Activated T-helper 1 cell treated with anti-CD3 and anti-CD28 coated beads, Interleukin-2, amount 50 U/mL, for 16 hours (primary cell): ENCODE measurements at places on chromosomes 6 and 20.

DNA sequence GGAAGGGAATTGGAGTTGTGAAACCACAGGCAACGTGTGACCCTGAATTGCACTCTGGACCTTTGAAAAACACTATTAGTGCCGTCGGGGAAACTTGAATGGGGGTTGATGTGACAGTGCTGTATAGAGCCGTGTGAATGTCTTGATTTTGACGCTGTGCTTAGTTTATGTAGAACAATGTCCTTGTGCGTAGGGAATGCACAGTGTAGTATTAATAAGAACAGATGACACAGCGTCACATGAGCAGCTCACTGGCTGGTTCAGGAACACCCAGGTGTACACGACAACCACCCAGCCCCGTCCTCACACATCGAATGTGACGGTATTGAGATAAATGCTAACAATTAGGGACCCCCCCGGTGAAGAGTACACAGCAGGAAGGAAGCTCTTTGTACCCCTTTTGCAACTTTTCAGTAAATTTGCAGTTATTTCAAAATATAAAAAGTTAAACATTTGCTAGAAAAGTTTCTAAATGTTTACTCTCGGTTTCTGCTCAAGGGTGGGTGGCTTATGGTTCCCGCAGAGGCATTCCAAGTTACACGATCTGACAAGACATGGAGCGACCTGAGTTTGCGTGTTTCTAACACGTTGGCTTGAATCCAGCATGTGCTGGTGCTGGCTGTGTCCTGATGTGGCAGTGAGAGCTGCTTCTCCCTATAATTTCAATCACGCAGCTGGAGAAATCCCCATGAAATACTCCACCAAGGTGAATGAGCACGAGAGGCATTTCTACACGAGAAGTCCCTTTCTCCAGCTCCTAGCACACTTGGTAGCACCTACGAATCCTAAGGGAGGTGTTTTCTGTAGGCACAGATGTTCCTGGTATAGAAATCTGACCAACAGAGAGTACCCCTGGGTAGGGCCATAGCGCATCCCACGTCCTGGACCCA, 208.0 kb upstream of the EXOC2 start:
- no peak for DNase-seq

GRCh38 chr20:6142348-6142993, 19.6 kb upstream of the FERMT1 start:
- peak; percentile 6 for DNase-seq

GRCh38 chr6:49151461-49151860, 311.6 kb downstream of the MMUT start:
- no peak for DNase-seq

DNA sequence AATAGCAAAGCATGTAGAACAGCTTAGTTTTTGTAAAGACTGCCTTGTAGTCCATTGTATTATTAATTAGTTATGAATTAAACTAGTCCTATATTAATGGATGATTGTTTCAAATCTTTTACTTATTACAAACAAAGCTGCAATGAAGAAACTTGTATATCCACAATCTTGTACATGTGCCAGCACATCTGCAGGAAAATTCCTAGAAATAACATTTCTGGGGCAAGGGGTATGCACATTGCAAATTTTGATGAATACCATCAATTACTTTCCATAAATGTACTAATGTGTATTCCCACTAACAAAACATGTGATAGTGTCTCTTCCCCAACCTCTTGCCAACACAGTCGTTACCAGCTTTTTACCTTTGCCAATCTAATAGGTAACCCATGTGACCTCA, 73.6 kb upstream of the AKAP12 start:
- DNase-seq, result no peak

- no peak for DNase-seq
These were observed 43.7 kb upstream of the DST start for GRCh38 chr6:56686429-56686828.

DNA sequence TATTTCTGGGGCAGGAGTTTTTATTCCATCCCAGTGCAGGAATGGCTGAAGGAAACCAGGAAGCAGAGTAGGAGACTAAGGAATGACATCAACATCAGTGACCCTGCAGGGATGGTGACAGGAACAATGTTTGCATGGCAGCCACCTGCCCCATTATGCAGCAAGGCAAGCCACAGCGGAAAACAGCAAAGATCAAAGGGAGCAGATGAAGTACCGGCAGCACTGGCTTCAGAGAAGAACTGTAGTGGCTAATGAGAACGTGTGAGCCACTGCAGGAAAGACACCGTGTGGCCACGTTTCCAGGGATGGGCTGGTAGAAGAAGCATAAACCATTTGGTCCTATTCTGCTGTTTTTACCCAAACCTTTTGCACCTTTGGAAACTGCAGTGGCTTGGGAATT, 52.9 kb upstream of the TAB2 start:
- no peak for DNase-seq

GRCh38 chr6:36109092-36109491, 21.2 kb upstream of the MAPK13 start:
- no peak for DNase-seq

DNA sequence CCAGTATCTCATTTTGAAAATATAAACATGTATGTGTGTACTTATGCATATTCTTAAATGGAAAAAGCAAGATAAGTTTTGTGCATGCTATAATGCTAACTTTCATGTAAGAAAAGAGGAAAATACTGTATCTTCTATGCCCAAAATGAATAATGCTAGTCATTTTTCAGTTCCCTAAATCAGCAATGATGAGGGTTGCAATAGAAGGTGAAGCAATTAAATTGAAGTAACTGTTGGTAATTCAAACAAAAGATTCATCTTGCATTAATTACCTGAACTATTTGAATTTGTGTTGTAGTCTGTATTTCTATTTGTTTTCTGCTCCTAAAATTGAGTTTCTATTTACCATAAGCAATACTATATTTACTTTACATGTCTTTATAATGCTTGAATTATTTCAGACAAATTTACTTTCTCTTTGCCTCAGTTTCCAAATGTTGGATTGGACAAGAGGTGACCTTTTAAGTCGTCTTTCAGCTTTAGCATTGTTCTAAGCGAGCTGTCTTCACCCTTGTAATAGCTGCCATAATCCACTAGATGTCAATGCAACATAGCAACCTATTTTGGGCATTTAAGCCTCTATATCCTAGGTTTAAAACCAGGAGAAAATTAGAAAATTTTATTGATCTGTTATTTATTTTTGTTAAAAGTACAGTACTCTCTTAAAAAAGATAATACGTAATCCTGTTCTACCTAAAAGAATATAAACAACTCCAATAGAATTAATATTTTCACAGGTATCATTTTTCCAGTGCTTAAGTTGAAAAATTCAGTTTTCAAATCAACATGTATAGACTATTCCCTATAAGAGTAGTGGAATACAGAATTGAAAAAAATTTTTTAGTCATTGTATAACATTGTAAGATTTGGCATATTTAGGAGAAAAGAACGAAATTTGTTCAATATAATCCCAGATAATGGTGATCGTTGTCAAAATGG, 52.3 kb upstream of the IFNGR1 start:
- DNase-seq, result no peak

DNA sequence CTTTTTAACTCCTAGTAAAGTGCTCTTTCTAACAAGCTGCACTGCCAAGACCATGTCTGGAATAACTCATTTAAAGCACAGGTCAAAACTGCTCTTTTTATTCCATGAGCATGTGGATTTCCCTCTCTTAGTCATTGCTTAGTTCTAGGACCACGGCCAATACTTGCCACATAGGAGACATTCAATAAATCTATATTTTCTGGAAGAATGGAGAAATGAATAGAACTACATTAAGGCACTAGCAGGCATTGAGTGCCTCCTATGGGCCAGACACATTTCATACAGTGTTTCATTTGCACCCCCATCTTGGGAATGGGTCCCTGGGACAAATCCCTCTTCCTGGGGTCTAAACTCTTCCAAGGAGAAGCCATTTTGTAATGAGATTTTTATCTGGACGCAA, 552.8 kb upstream of the CITED2 start:
- DNase-seq, result no peak

- no peak for DNase-seq
These were observed 196.3 kb upstream of the UST start for GRCh38 chr6:148550569-148550968.

DNA sequence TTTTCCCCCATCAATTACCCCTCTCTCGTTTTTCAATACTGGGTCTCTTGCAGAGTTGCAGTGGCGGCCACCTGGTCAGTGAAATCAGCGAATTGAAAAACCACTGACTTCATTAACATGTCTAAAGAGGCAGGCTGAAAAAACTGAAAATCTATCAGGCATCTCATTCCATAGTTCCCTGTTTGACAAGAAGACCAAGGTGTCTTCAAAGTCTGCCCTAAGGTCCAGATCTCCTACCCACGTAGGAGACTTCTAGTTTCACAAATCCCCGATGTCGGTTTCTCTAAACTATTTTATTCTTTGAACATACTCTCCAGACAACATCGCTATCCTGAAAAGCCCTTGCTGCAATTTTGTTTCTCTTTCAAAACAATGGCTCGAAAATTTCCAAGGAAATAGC, 796 bp upstream of the TUBB start:
- no peak for DNase-seq

DNA sequence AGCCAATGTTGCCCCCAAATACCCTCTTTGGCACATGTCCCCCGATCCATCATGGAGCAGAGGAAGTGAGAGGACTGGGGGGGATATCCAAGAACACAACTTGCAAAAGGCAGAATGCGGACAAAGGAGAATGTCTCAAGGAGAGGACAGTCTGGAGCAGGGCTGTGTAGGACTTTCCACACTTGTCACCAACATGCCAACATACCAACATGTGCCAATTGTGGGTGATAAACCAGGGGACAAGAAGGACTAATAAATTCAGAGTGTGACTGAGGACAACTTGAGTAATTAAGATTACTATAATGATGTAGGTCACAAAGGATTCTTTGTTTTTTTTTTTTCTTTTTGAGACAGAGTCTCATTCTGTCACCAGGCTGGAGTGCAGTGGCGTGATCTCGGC, 8.8 kb downstream of the SLC26A8 start:
- DNase-seq, result no peak

DNA sequence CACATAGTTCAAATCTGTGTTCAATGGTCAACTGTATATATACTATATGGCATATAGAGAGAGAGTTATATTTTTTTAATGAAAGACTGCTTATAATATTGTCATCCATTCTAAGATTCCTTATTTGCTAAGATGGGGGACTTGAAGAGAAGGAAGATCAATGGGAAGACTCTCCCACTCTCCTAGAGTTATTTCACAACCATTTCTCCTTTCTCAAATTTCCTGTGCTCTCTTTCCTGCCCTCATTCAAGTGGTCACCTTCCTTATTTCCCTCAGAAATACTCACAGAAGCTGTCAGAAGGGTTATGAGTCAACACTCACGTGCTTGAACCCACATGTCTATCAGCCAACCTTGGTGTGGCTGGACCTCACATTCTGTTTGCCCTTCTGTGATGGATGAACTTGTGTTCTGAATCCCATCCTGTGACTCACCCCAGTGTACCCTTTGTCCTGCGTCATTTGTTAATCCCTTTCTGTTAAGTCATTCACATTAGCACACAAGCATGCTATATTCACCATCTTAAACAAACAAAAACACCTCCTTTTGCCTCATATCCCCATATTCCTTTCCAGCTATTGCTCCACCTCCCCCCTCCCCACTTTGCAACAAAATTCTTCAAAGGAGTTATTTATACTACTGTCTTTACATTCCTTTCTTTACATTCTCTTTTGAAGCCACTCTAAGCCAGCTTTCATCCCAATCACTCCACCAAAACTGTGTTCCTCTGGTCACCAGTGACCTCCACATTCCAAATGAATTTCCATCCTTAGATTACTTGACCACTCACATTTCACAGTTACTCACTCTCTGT, 279.3 kb upstream of the TCF21 start:
- DNase-seq, result no peak

DNA sequence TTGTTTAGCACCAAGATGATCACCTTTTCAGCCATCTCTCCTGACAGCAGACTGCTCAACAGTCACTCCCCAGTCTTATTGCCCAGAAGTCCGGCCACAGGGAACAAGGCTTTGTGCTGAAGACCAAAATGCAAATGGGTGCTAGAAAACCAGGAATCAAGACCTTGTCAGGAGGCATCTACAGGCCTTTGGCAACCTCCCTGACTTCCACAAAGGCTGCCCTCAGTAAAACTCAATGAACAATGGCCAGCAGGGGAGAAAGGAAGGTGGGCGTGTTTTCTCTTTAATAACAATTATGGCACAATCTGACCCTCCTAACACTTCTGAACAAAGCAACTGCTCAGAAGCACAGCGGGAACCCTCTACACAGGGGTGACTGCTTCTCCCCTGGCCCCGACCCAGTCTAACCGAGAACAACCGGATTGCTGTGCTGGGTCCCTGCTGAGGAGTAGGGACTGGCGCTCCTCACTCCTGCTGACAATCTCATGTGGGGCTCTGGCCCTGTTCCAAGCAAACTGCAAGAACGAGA, 41.6 kb downstream of the PLCG1 start:
- DNase-seq, result no peak

GRCh38 chr20:3654326-3655130, 8.7 kb downstream of the GFRA4 start:
- no peak for DNase-seq

- DNase-seq, result no peak
These were observed 98.8 kb downstream of the ASXL1 start for GRCh38 chr20:32456869-32457478.

DNA sequence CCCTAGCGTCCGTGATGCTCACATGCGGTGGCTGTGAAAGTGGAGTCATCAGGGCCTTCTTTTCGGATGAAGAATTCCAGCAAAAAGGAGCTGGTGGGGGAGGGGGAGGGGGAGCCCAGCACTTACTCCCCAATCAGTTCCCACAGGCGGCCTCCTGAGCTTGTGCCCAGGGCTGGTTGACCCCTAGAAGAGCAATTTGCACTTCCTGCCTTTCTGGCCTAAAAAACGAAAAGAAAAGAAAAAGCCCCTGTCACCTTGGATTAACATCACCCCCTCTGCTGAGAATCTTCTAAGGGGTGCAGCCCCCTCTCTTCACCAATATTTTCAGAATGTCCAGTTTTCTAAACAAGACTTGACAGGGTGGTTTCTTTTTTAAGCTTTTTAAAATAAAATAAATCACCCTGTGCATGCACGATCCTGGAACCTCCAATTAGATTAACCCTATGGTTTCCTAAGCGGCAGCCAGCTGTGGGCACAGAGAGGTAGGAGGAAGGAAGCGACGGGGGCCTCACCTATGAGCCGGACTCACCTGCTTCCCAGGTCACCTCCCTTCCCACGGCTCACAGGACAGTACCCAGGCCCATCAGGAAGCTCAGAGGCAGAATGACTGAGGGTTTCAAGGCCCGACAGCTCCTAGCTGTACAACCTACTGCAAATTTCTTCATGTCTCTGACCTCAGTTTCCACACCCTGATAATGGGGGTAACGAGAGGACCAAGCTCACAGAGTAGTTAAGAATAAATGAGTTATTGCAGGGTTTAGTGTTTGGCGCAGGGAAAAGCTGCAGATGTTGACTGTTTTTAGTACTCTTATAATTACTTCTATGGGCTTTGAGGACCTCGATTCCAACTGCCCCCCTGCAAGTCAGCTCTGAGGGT, 10.5 kb upstream of the TGM2 start:
- no peak for DNase-seq
